ENCODE measurements at places on chromosomes 13 and 19. TPM values are rescaled to one million over a fixed set of nuclear protein-coding genes. Genes with fewer than 3 reads are reported as not detected.

LILRA2 gene
- not detected for total RNA-seq

MUC16 gene
- not detected for total RNA-seq

S1PR4 gene
- total RNA-seq = 3.6 TPM

SLC46A3 gene
- total RNA-seq = 3.7 TPM

ZNF28 gene
- 26.9 TPM for total RNA-seq

ZNF491 gene
- total RNA-seq = 1.1 TPM

AMH gene
- 2.3 TPM for total RNA-seq

TNFSF11 gene
- total RNA-seq = not detected

IFI30 gene
- total RNA-seq = 5.7 TPM

ZNF681 gene
- total RNA-seq = 2.5 TPM

PAK4 gene
- 6.8 TPM for total RNA-seq

PEG3 gene
- 0.32 TPM for total RNA-seq

CBARP gene
- 0.81 TPM for total RNA-seq

CGB3 gene
- total RNA-seq = not detected

CGB8 gene
- not detected for total RNA-seq
